ENCODE measurements at places on chromosomes 11 and 22.

DNA sequence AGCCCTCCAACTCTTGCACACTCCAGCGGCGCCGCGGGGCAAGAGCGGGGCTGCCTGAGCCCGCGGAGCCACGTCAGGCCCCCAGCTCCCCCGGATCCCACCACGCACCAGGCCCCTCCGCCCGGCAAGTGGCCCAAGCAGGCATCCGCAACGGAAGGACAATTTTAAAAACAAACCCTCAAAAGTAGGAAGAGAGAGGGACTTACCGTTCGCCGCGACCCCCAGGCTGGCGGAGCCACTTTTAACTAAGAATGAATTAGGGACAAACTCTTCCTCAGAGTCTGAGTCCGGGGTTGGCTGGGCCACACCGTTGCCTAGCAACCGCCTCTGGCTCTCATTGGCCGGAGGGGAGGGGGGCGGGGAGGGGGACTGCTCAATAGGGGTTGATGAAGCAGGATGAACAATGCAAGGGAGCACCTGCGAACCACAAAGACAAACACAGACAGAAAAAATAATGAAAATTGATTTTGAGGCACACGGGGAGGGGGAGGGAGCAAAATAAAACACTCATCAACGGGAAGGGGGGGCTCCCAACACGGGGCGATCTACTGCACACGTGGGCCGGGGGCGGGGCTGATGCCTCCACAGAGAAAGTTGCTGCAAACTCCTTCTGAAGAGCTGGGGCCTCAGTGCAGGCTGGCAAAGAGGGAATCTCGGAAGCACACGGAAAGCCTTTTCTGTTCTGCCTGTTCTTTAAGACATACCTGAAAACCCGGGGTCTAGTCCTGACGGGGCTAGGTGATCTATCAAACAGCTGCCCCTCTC is 387.5 kb upstream of the NARS2 start:
- DNase-seq, result no peak

GRCh38 chr11:77002776-77003175 is 31.4 kb upstream of the B3GNT6 start:
- no peak for DNase-seq

- DNase-seq, result no peak
These were observed 108.9 kb upstream of the FGF3 start for GRCh38 chr11:69928121-69928520.

DNA sequence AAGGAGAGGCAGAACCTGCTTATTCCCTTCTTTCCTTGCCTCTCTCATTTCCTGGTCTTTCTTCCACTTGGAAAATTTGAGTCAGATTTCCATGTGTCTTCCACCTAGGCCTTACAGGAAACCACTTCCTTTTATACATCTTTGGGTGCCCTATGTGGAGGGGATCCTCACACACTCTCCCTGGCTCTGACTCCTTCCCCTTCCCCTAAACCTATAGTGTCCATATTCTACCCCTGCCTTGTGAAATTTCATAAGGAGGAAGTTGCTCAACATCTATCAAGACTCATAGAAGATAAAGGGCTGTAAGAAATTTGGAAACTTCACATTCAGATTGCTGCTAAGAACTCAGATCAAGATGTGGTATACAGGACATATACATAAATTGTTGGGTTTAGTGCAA is 20.4 kb downstream of the TUG1 start:
- DNase-seq, result no peak

DNA sequence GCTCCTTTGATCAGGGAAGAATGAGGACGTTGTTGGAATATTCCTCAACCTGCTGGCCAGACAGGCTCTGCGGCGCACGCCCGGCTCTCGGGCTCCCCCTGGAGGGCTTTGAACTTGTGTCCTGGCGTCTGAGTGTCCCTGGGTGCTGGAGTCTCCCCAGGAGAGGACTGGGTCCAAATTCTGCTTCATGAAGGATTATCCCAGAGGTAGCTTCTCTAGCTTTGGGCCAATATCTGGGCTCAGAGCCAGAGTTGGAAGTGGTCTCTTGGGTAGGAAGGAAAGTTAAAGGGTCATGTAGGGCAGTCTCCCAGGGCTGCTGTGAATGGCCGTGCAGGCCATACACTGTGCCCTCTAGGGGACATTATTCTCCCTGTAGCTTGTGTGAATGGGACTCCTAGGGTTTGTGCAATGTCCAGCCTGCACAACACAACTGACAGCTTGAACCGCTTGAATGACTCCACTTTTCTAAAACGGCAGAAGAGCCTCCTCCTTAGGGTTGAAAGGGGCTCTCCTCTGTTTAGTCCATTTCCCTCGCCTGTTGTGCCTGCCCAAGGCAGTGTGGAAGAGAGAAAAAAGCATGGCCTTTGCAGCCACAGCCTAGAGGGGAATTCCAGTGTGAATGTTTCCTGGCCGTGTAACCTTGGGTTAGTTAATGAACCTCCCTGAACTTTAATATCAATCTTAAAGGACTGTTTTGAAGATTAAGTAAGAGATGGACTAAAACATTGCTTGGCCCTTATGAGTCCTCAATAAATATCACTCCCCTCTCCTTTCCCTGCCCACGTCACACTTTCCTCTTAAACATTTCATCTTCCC is 111.2 kb upstream of the THY1 start:
- DNase-seq, result no peak

DNA sequence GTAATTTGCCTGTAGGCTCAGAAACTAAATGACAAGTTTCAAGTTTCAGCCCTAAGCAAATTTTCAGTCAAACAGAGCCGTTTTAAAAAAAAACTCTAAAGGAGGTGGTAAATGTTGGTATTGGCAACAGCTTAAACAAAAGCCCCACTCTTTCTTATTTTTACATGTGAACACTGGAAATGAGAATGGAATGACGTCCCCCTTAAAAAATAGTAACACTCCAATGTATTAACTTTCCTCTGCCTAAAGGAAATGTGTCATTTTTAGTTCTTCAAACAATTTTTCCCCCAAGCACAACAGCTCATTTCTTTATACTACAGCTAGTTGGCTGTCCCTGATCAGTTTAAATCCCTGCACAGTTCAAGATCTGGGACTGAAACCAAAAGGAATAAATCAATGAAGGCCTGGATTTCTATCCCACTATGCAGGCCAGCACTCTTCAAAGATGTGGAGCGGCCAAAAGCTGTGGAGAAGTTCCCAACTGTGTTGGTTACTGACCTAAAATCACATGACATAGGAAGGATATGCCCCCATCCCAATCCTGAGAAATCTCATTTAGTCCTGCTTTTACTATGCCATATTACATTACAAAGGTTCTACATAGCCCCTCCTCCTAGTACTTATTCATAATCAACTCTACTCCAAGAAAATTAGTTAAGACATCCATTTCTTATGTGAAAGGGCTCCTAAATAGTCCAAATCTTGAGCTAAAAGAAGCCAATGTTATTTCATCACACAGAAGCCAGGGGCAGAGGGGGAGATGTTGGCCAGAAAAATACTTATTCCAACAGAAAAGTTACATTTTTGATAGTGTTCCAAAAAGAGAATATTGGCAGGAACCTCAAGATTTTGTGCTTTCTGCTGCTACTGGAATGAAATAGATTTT is 95.9 kb downstream of the CADM1 start:
- DNase-seq, result no peak

DNA sequence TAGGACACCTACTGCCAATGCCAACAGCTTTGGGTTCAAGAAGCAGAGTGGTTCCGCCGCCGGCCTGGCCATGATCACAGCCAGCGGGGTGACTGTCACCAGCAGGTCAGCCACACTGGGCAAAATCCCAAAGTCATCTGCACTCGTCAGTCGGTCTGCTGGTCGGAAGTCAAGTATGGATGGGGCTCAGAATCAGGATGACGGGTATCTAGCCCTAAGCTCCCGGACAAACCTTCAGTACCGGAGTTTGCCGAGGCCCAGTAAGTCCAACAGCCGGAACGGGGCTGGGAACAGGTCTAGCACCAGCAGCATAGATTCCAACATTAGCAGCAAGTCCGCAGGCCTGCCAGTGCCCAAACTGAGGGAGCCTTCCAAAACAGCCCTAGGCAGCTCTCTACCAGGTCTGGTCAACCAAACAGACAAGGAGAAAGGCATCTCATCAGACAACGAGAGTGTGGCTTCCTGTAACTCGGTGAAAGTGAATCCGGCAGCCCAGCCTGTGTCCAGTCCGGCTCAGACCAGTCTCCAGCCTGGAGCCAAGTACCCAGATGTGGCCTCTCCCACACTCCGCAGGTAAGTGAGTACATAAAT is 115.1 kb downstream of the DBX1 start:
- DNase-seq, result no peak

DNA sequence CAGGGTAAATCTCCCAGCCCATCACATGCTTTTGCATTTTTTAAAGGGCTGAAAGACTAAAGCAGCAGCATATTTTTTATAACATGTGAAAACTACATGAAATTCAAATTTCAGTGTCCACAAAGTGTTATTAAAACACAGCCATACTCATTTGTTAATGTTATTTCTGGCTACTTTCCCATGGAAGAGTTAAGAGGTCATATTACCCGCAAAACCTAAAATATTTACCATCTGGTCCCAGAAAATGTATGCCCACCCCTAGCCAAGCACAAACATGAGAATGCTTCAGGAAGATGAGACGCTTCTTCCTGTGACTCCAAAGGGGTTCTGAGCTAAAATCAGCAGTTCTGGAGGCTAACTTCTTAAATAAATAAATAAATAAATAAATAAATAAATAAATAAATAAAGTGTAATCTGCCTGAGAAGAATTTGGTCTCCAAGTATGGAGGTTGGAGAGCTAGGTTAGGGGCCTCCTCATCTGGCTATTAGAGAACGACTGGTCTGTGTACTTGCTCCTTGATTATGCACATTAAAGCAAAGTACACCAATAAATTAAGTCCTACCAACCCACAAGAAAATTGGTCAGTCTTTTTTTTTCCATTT is 9.7 kb downstream of the IMMP1L start:
- no peak for DNase-seq

DNA sequence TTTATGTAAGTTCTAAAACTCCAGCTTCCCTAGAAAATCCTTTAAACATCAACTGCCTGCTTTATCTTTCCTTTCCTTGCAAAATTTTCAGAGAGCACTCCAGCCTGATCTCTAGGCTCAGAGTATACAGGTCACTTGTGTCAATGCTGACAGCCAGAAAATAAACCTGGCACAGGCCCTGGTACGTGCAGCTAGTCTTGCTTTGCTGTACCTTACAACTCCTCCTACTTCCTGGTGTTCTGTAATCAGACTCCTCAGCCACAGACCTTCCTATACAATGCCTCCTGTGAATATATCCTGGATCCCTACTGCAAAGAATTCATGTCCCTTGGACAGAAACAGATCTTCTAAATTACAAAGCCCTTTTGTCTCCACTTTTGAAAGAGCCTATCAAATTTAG is 24.2 kb upstream of the TMEM123 start:
- DNase-seq, result no peak

DNA sequence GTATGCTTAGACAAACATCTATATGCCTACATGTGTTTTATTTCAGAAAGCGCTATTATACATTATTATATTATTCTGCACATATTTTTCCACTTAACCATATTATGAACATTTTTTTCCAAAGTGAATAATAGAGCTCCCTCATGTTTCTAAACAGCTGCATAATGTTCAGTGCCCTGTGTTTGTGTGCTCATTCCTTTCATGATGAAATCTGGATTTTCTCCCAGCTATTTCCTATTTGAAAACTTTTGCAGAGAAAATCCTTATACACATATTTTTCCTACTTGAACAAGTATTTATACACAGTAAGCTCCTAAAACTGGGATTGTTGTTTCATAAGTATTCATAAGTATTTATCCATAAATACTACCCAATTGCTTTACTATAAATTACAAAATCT is 18.1 kb upstream of the RFPL2 start:
- DNase-seq, result no peak

DNA sequence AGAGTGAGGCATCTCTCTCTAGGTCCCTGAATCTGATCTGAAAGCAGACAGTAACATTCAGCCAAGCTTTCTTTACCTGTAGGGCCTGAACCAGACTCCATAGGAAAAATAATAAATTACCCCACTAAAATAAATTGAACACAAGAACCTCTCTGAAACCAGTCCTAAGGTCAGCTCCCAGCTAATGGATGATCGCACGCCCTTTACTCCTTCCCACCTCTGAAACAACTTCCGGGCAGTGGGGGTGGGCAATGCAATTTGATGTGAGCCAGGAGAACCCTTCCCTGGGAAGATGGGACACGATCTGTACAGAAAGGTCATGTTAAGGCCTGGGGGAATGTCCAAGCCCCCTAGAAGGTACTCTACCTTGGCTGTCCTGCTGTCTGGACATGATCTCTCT is 71.2 kb downstream of the MICAL3 start:
- no peak for DNase-seq

DNA sequence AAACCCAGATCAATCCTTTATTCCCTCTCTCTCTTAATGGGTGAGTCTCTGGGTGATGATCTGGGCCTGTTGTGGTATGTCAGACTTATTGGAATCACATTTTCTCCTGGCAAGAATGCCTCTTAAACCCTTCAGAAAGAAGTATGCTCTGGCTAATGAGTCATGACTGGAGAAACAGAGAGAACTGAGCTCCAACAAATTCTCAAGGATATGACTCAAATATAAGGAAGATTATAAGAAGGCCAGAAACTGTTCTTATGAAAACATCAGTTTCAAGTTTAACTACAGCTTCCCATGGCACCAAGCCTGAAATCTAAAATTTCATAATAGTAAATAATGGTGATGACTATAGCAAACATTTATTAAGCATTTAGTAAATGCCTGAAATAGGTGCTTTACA is 83.9 kb downstream of the OR5AK2 start:
- DNase-seq, result no peak

DNA sequence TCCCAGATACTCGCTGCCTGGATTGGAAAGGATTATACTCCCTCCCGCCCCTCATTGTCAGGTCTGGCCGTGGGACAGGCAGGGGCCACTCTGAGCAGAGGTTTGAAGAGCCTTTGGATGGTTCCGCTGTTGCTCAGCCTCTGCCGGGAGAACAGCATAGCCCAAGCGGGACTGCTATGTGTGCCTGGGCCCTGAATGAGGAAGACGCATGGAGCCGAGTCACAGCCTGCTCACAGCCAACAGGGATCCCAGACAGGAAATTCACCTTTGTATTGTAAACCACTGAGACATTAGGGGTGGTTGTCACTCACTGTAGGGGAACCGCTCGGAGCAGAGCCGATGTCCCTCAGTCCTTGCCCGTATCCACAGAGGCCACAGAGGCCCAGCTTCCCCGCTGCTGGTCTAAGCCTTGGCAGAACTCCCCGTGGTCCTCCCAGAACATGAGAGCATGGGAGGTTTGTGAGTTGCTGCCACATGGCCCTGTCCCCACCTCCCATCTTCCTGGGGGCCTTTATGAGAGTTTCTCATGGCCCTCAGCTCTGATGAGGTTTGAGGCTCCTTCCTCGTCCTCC is 10.7 kb upstream of the FAM118A start:
- DNase-seq, result no peak

DNA sequence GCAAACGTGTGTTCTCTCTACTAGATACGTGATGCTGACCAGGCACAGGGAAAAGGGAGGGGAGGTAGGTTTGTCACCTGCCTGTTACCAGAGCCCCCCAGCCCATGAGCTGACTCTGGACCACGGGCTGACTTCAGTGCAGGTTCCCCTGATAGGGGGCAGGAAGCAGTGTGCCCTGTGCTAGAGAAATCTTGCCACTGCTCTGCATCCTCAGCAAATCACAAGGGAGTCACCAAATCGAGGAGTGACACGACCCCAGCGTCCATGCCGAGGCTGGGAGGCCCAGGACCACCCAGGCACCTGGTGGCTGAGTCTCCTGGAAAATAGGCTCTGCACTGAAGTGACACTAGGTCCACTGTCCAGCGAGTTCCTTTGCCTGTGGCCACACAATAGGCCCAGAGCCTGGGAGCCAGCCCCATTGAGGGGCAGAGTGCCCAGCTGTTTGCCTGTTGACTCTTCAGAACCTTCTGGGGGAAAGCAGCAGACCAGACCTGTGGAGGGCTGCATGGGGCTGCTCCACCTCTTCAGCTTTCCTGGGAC is 99.3 kb downstream of the CTTN start:
- no peak for DNase-seq

- no peak for DNase-seq
These were observed 27.2 kb downstream of the GNB1L start for GRCh38 chr22:19827341-19828034.

Data from activated gamma-delta T cell treated with anti-CD3 and anti-CD28 coated beads, Interleukin-2, amount 50 U/mL, for 16 hours (primary cell).